ENCODE measurements at places on chromosomes 1 and 21.

DNA sequence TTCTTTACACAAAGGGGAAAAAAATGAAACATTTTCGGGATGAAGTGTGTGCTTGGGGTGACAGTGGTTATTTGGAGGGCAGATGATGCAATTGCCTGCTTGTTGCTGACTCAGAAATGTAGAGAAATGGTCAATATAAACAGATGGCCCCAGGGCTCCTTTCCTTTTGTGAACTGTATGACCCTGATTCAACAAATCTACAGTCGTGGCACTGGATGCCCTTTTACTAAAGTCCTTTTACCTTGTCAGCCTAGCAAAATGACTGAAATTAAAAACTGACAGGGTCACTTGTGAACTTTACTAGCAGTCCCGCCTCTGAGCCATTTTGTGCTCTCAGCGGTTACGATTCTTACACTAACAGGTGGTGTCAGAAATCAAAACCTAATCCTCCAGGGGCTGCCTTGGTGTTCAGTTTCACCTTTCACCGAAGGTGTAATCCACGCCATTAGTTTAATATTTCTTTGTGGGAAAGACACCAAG is 49.8 kb downstream of the GREM2 start:
- peak; percentile 21 for DNase-seq

DNA sequence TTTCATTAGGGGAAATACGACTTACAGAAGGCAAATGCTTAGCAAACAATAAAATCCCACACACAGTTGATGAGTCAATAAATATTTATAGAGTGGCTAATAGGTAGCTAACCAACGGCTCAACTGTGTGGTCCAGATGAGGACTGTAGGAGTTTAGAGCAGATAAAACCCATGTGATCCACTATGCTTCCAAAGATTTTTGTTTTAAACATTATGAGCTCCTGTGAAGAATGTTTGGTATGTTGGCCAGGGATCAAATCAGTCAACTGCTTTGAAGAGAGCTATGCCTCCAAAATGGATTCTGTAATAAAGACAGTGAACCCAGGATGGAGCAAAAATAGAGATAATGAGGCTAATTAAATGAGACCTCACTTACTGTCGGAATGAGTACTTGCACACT is 72.3 kb upstream of the COL11A1 start:
- DNase-seq, result peak; percentile 33

DNA sequence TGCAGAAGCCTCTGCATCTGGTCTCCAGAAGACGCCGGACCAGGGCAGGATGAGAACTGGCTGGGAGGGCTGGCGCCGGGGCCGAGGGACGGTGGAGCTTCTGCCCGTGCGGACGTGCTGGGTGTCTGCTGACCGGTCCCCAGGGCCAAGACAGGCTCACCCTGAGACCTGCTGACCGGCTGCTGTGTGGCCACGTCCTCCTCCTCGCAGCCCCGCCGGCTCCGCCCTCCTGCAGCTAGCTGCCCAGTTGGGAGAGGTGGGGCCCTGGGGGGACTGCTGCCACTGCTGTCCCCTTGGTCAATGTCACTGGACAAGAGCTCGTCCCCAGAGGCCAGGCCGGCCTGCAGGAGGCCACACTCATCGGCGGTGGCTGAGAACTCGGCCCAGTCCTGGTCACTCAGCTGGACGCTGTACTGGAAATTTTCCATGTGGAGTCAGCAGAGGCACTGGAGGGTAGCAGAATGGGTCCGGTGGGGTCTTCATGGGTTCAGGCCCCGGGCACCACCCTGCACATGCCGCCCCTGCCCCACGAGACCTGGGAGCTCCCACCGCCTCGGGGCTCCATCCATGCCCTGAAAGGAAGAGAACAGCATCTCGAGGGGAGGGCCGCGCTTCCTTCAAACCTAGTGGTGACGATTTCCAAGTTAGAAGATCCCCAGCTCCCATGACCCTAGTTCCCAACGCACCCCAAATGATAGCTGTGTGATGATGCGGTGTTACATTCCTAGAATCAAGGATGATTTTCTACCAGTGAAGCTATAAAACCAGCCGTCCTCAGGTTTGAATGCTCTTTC is 1.1 kb downstream of the PERM1 start:
- no peak for DNase-seq

GRCh38 chr1:158998781-158999161 is 10.9 kb upstream of the IFI16 start:
- DNase-seq, result peak; percentile 18

DNA sequence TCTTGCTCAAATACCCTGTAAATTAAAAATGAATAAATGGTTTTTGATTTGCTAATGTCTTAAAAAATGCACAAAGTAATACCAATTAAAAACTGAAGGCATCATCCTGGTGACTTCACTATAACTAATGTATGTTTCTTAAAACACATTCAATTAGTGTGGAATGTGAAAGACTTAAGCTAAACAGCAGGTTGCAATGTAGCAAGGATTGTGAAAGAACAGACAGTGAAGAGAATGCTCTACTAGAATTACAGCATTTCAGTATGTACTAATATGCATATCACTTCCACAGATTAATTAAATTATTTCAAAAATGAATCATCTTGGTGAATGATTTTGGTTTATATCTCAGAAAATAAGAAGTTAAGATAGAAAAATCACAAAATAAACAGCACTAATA is 56.4 kb downstream of the LHX4 start:
- DNase-seq, result no peak

DNA sequence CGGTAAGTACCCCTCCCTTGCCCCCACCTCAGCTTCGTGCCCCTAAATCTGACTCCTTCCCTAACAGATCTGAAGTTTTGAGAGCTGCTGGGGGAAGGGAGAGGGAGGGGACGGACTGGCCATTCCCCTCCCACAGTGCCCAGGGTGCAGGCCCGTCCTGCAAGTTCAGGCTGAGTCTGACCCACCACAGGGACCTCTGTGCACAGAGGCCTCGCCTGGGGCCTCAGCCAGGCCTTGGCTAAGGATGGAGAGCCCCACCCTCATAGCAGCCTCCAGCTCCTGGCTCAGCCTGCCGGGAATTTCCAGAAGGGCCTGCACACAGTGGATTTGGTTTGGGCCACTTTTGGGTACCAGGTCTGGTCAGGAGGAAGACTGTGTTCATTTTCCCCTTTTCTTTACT is 31.2 kb upstream of the TNFRSF1B start:
- DNase-seq, result no peak

- DNase-seq, result no peak
These were observed 19.1 kb upstream of the AZIN2 start for GRCh38 chr1:33061834-33062233.

GRCh38 chr21:42025376-42026081 is 15.4 kb upstream of the ZBTB21 start:
- DNase-seq, result no peak

DNA sequence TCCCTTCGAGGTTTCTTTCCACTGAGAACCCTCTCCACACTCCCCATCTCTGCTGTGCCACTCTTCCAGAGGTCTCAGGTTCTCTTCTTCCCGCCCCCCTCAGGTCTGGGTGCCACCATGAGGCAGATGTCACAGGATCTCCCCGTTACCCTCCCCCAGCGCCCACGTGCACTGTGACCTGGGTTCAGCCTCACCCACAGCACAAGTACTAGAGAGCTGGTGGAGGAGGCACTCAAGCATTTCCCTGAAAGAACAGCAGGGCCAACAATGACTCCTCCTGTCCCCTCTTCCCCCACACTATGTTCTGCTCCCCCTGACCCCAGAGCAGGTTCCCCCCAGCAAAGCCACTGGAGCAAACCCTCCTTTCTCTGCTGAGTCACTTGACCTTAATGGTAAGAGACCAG is 14.3 kb downstream of the PLEKHA6 start:
- DNase-seq, result no peak

GRCh38 chr1:207673399-207673798 is 28.5 kb downstream of the CR1L start:
- DNase-seq, result no peak

DNA sequence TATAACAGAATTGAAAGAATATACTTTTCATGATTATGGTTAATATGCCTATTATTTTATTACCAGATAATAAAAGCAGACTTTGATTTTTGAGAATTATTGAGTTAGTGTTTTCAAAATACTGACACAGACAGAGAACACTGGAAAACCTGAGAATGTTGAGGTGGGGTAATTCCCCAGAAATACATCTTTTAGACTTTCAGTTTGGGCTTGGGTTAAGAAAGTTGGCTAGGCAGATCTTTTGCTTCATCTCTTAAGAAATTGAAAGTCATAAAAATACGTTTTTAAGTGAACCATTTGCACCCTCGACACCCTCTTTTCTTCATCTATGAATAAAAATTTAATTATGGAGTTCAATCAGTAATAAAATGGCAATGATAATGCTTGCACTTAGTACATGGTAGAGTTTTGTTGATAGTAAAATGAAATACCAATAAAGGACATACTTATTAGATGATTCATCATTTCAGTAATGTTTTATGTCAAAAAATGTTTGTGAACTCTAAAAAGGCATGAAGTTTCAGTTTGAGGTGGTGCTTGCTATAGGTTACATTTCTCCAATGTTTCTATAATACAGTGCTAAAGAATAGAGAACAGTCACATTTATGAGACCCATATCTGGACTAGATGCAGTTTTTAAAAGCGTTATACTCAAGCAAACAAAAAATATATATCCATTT is 1.9 kb upstream of the SAMSN1 start:
- DNase-seq, result no peak

DNA sequence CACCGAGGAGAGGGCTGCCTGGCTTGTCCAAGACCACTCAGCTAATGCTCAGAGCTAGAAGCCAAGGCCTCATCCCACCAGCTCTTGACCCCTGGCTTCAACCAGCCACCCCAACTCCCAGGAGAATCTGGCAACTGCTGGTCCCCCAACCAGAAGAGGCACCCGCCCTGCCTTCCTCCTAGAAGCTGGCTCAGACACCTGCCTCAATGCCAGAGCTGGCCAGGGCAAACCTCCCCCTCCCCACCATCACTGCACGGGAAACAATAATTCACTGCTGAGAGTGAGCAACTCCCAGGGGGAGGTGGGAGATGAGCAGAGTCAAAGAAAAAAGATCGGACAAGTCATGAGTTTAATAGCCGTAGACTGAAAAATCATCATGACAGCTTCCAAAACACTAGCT is 3.3 kb downstream of the CHD5 start:
- DNase-seq, result no peak

DNA sequence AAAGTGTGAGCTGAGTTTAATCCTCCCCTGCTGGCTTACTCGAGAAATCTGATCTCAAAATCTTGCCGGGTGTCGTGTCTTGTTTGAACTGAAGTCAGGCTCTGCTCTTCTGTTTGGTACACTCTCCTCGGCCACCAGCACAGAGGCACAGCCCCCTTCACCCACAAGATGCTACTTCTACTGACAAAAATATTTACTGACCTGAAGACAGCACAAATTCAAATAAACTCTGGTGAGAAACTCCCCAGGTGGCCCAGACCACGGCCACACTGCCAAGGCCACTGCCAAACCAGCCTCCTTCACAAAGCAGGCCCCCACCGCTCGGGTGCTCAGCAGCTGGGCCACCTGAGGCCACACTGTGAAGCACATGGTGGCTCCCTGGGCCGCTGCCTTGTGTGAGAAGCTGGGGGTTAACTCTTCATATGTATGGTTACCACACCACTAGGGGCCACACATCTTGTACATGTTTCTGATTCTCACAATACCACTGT is 80.6 kb downstream of the TGFBR3 start:
- no peak for DNase-seq

DNA sequence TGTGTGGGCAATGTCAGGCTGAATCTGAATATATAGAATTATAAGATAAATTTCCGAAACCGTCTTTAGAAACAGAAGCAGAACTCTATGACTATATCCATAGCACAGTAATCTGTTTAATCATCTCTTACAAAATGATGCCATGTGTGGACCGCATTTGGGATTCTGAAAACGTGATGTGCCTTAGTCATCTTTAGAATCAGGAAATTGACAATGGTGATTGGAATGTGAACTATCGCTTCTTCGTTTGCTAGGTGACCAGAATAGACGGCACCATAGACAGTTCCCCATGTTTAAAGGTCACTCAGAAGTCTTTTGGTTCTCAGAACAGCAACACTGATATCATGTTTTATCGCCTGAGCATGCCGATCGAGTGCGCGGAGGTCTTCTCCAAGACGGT is 300.3 kb downstream of the ZP4 start:
- no peak for DNase-seq

DNA sequence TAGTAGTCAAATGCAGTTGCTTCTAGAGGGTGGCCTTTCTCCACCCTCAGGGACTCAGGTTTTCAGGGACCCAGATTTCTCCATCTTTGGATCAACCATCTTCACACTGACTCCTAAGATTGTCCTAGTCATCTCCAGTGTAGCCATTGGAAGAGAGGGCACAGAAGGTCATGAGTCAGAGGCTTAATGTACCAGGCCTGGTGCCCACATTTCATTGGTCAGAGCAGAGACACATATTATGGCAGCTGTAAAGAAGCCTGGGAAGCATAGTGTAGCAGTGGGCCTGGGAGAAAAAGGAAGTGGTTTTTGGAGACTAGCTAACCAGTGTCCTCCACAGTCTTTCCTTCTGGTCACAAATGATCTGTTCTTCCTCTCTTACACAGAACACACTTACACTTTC is 122.5 kb downstream of the GIPC2 start:
- no peak for DNase-seq

- no peak for DNase-seq
These were observed 22.6 kb downstream of the PCNT start for GRCh38 chr21:46346296-46347202.

DNA sequence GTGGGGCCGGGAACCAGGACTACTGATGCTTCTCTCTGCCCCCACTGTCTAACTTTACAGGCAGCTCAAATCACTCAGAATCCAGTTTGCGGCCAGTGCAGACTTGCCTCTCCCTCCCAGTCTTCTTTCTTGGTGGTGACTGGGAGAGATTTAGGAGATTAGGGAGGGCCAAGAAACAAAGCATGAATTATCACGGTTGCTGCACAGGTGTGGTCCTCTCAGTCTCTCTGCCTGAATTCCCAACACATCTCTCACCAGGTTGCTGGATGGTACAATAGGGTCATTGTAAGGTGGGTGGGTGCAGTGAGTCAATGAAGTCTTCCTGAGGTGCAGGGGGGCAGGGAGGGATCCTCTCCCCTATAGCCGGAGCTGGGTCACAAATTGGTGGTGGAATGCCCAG is 12.6 kb downstream of the S100A11 start:
- no peak for DNase-seq

- DNase-seq, result no peak
These were observed 139.3 kb upstream of the HMCN1 start for GRCh38 chr1:185594786-185595410.

- no peak for DNase-seq
These were observed 38.7 kb upstream of the BATF3 start for GRCh38 chr1:212738330-212738729.

DNA sequence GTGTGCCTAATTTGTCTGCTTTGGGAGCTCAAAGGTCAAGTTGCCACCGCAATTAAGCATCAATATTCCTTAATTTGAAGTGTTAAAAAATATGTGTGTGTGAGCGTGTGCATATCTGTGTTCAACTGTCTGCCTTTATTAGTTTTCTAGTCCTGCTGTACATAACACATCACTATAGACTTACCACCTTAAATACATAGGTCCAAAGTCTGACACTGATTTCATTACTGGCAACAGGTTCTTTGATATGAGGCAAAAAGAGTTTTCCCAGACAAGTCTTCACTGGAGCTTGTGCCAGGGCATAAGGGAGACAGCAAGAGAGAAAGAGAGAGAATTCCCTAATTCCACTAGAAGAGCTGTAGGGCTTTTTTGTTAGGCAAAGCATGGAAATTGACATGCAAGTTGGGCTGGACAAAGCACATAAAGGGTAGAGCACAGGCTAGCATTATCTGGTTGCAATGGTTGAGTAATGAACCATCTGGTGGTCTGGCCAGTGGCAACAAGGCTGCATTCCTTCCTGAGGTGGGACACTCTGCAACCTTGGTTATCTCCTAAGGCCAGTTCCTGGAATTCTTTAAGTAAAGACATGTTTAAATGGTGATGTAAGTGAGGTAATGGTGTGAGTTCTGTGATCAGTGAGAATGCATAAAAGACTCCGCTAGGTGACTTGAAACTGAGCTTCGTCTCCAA is 457.2 kb upstream of the ADAMTS5 start:
- peak; percentile 16 for DNase-seq
